K562 (cell line): ENCODE measurements at places on chromosomes 6 and 20. TPM values are rescaled to one million over a fixed set of nuclear protein-coding genes. Genes with fewer than 3 reads are reported as not detected.

Gene EBF4
- total RNA-seq, result not detected in 2 replicates

Gene DDX43
- 0.18 and 0.20 TPM in 2 replicates for total RNA-seq

Gene BFSP1
- total RNA-seq, result 0.29 and 0.40 TPM in 2 replicates

DNA sequence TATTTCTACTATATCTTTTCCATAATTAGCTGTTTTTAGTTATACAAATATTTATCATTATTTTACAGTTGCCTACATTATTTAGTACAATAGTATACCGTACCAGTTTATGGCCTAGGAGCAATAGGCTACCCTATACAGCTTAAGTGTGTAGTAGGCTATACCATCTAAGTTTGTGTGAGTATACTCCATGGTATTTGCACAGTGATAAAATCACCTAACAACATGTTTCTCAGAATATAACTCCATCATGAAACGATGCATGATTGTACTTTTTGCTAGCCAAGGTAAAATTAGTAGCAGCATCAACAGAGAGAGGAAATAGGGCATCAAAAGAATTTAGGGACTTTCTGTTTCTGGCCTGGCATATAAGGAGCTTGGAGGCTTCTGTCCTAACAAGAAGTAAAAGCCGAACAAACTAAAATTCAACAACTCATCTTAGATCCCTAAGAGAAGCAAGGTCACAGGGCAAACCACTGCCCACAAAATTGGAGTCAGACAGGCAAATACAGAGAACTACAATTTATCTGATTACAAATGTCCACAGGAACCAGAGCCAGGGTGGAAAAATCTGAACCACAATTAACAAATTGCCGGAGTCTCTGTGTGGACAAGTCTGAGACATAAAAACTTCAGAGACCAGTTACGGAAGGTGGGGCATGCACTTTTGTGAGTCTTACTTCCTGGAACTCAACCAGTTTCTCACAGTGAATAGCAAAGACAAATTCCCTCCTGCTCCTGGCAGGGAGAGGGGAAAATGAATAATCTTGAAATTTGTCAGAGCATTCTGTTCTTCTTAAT lies 671.4 kb downstream of the RFPL4B start:
- DNase-seq, result peak; percentile 11

DNA sequence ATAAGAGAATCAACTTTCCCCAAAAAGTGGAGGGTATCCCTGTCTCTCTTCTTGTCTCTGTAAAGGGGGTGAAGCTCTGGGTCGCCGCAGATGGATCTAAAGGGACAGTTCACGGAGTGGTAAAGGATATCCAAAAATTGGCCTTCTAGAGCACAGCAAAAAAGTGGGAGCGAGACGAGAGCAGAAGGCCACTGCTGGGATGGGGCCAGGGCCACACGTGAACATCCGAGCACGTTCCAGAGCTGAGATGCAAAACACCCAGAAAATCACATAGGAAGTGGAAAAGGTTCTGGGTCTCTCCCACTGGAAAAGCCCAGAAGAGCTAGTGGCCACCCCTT lies 837 bp downstream of the TRAM2 start:
- no peak for DNase-seq

DNA sequence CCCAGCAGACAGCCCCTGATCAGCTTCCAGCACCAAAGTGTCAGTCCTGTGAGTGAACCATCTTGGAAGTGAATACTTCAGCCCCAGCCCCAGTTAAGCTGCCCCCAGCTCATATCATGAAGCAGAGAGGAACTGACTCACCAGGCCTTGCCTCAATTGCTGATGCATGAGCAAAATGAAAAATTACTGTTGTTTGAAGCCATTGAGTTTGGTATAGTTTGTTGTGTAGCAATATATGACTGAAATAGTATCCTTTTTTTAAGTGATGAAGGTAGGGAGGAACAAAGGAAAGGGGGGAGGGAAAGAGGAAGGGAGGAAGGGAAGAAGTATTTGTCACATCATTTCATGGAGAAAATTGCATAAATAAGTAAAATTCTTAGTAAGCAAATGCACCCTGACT lies 266.4 kb downstream of the MAFB start:
- DNase-seq, result no peak

- DNase-seq, result peak; percentile 58
These were observed 36.9 kb upstream of the TRAF3IP2 start for GRCh38 chr6:111642463-111643158.

DNA sequence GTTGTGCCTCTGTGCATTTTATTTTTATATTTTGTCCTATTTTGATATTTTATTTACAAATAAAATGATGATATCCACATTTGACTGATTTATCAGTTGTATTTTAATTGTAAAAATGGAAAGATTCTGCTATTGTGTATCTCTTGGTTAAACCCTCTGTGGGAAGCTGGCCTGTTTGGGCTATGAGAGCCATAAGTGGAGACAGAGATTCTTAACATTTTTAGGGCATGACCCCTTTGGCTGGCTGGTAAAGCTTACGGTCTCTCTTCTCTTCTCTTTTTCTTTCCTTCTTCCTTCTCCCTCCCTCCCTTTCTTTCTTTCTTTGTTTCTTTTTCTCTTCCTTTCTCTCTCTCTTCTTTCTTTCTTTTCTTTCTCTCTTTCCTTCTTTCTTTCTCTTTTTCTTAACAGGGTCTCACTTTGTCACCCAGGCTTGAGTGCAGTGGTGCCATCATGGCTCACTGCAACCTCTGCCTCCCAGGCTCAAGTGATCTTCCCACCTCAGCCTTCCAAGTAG lies 172.3 kb upstream of the CDYL start:
- no peak for DNase-seq

DNA sequence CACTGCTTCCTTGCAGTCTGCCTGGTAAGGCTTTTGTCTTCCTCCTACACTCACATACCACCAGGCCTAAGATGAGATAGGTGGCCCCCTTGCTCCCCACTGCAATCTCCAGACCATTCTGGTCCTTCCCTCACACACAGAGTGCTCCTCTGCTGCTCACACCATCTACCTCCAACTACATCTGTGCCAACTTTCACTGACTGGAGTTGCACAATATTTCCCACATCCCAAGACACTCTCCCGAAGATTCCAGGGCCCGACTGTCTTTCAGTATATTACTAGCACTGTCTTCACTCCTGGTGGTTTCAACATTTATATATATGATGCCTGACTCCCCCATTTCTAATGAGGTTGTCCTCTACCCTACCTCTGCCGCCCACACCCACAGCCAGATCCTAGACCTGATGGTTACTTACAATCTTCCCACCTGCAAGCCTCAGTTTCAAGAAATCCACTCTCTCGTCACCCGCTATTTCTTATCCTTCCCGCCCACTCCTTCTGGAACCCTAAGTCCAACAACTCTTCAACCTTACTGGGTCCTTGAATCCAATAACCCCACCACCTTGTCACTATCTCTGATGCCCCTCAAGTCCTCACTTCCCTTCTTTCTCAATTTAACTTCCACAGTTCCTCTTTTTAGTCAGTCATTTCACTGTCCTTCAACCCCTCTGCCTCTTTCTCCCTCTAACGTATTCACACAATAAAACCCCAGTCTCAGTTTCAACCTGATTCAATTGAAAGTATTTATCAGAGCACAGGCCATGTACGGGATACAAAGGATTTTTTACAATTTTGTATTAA lies 21.6 kb downstream of the RALGAPA2 start:
- no peak for DNase-seq
